Right lung (tissue), 10 donors: ENCODE measurements at places on chromosomes 7 and 10. TPM values are rescaled to one million over a fixed set of nuclear protein-coding genes. Genes with fewer than 3 reads are reported as not detected.

- no peak for DNase-seq
Measured at GRCh38 chr7:25675789-25676474, 447.6 kb upstream of the NPVF start.

DNA sequence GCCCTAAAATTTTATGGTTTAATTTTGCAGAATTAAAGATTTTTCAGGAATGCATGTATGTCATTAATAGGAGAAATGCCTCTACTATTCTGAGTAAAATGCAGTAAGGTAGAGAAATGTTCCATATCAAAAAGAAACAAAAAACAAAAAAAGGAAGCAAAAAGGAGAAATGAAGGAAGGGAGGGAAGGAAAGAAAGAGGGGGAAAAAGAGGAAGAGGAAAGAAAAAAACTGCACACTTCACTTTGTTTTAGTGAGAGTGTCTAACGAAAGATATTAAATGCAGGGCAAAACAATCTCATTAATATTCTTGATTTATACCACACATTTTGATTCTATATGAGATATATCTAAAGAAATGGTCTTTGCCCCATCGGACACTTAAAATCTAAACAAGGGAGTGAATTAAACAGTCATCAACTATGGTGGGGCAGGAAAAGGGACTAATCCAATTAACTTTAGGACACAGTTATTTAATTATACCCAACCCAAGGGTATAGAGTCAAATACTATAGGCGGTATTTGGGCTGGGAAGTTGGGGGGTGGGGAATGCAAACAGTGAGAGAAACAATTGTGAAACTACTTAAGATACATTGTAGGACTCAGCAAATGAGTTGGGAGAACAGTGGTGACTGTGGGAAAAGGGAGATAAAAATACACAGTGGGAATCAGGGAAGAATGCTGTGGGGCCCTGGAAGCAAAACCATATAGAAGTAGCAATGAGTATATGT, 27.0 kb downstream of the IMMP2L start:
- DNase-seq = no peak

The CYP2W1 gene
- 21.2 TPM for polyA plus RNA-seq

- no peak for DNase-seq
Measured at GRCh38 chr10:93152136-93152535, 78.4 kb downstream of the CYP26A1 start.

The CTAGE8 gene
- 5.8 TPM for polyA plus RNA-seq

GRCh38 chr7:78125884-78126283, 327.3 kb downstream of the PHTF2 start:
- no peak for DNase-seq

GRCh38 chr10:72702868-72703581, 11.1 kb downstream of the MCU start:
- no peak for DNase-seq

DNA sequence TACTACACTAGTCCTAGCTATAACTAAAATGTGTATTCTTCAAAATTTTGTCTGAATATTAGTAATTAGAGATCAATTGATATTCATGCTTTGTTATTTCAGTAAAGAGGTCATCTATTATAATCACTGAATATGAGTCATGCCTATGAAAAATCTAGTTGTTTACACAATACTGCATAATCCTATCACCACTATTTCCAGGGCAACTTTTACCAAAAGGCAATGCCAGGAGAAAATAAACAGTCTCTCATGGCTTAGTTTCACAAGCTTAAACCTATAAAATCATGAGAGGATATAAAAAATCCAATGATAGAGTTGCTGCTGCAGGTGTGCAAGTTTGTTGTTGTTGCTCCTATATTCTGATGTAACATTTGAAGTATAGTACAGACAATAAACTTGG, 149.9 kb upstream of the COL1A2 start:
- DNase-seq = no peak

The TET1 gene
- polyA plus RNA-seq = 8.7 TPM

GRCh38 chr7:25894002-25894901, 257.7 kb upstream of the NFE2L3 start:
- DNase-seq = no peak

DNA sequence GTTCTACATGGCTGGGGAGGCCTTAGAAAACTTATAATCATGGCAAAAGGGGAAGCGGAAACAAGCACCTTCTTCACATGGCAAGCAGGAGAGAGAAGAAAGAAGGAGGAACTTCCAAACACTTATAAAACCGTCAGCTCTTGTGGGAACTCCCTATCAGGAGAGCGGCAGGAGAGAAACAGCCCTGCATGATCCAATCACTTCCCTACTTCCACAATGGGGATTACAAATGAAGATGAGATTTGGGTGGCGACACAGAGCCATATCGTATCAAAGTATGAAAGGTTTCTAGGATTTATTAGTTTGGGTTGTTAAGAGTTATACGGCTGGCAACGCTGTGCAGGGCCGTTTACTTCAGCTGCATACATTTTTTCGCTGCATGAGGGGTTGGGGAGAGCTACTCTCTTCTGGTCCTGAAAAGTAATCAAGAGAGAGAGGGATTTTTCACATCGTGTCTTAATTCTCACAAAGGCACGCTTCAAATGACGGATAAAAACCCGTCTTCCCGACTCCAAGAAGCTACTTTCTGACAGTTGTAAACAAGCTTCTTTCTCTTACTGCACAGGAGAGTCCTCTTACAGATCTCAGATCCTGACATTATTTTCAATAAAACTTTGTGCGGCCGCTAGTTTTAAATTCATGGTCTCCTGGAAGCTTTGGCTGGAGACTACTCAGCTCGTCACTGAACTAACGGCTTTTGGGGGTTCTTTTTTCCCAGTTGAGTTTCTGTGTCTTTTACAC, 751 bp upstream of the GTPBP10 start:
- peak; percentile 38 for DNase-seq

The LIPJ gene
- polyA plus RNA-seq = 0.22 TPM

The TWIST1 gene
- polyA plus RNA-seq = 0.46 TPM

The NAMPT gene
- 36.5 TPM for polyA plus RNA-seq

The MSMB gene
- not detected for polyA plus RNA-seq

GRCh38 chr7:100708395-100708794, 2.5 kb downstream of the POP7 start:
- no peak for DNase-seq

The CAMK2B gene
- 0.96 TPM for polyA plus RNA-seq

DNA sequence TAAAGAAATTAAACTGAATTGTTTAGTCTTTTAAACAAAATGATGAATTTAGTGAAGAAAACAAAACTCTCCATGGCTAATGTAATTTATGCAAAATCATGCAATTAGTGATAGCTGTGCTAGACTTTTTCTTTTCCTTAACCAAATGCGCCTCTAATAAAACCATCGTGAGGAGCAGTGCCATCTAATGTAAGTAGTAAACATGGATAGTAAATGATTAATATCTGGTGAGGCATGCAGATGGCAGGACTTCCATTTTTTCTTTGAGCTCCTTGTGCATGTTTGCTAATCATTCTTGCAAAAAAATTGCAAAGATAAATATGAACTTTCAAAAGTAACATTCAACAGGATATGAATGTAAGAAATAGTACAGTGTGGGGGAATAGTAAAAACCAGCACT, 2.3 kb downstream of the INSYN2A start:
- DNase-seq = no peak

DNA sequence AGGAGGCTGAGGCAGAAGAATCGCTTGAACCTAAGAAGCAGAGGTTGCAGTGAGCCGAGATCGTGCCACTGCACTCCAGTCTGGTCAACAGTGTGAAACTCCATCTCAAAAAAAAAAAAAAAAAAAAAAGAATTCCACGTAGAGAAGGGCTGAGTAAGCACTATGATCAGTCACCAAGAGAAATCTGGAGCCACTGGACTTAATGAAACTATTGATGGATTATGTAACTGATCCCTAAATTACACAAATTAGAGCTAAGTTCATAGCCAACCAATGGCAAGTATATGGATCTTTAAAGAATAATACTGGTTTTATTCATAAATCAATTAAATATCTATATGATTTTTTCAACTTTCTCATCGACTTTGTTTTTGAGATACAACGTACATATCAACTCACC, 72.2 kb upstream of the ABLIM1 start:
- no peak for DNase-seq

The FIGNL1 gene
- 50.0 TPM for polyA plus RNA-seq

DNA sequence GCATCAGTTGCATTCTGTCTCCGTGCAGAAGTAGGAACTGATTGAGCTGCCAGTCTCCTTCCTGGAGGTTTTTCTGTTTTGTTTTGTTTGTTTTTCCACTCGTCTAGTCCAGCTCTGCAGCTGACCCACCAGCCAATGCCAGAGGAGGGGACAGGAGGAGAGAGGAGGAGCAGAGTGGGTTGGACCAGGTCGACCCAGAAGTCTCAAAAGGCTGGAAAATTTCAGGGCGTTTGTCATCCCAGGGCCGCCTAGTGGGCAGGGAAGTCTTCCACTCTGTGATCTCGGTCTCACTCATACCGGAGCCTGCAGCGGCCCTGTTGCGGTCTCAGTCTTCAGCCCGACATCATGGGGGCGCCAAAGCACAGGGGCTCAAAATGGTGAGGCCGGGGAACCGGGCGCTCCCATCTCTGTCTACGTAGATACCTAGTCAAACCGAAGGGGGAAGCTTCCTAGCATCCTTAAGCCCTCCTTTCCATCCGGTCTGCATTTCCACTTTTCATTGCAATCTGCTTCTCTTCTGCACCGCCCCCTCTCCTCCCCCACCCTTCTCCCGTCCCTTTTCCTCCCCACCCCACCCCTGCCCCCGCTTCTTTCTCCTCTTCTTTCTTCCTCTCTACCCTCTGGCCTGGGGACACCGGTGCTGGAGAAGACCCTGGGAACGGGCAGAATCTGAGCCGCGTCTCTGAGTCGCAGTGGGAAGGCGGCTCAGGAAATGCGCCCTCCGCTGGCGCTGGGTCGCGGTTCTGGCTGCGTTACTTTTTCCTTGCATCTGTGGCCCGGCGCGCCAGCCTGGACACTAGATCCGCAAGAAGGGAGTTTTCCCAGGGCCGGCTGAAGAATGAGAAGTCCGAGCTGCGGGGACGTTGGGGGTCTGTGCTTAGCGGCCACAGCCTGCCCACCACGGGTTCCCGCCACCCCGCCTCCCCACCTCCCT, 16.2 kb upstream of the PAX2 start:
- DNase-seq = no peak

GRCh38 chr10:129350690-129351089, 116.4 kb upstream of the MGMT start:
- no peak for DNase-seq

DNA sequence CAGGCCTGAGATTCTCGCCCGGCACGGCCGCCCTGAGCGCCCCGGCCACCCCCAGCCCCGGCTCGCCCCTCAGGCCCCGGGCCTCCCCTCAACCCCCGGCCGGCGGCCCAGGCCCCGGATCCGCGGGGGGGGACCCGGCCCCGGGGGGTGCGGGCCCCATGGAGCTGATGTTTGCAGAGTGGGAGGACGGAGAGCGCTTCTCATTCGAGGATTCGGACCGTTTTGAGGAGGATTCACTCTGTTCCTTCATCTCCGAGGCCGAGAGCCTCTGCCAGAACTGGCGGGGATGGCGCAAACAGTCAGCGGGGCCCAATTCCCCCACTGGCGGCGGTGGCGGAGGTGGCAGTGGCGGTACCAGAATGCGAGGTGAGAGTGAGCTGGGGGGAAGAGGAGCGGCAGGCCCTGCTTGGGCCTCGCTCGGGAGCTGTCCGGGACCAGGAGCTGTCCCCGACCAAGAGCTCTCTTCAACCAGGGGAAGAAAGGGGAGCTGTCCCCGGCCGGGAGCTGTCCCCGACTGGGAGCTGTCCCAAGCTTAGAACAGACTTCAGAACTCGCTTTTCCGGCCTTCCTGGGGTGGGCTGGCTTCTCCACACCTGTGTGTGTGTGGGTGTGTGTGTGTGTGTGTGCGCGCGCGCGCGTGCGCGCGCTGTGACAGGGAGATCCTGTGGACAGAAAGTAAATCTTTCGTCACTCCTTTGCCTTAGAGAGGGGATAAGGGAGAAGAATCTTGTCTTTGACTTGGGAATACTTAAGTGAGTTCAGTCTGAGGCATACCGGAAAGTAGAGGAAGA, 510 bp downstream of the ZSWIM8 start:
- DNase-seq = no peak

DNA sequence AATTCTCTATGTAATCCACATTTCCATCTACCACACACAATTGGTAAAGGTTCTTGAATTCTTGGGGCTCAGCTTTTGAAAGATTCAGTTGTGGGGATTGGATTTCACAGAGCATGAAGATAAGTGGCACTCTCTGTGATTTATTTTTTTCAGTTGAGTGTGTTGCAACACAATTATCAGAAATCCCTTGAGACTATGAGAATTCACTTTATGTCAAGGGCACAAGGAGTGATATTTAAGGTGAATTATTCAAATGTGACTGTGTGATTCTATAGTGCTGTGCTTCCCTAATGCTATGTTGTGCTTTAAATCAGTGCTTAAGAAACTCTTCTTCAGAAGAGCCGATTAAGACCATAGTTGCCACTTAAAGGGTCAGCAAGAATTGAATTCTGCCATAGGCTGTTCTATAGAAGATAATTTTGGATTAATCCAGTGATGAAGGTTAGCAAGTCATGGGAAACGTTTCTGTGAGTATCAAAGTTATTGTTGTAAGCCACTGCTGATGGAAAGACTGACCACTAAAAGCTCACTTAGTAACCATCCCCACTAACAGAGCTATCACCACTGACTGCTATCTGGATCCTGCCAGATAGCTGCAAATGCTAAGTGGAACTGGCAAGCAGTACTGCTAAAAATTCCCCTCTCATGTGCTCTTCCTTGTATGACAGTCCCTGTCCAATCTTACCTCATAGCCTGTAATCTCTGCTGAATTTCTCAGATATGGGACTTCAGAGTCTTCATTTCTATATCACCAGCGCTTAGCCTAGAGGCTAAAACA, 134.0 kb upstream of the SEMA3D start:
- DNase-seq = no peak

The MYL7 gene
- polyA plus RNA-seq = 0.39 TPM

DNA sequence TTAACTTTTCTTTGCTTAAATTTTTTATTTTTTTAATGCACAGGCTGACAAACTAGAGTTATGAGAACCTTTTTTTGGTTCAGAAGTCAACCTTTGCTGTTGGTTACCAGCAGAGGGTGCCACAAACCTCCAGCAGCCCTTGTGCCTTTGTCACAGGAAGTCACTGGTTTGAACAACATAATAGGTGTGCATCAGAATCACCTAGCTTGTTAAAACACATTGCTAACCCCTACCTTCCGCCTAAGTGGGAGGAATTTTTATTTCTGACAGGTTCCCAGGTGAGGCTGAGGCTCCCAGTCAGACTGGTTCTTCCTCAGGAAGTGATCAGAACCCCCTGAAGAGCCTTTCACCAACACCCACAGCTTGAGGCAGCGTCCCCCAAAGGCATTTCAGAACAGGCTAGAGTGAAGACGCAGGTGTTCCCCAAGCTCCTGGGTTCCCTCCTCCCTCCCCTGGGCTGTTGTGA, 22.6 kb upstream of the VDAC2 start:
- DNase-seq = peak; percentile 10
